Heart right ventricle (tissue), 16 donors: ENCODE measurements at places on chromosomes 7 and 10.

DNA sequence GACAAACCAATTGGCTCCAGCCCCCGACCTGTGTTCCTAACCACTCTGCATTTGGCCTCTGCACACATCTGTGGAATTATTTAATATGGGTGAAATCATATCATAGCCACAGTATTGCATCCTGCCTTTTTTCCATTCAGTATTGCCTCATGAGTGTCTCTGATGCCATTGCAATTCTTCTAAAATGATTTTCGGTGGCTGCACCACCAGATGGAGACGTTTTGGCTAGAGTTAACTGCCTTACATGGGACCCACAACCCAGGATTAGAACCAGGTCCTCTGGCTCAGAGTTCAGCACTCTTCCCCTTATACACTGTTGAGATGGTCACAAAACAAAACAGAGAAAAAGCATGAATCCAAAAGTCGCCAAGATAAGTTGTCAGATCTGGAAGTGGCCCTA is 180.8 kb downstream of the EMX2 start:
- peaks cover 9% of the 10 kb centered on the region for H3K27me3 ChIP-seq
- no peaks in the 10 kb centered on the region for H3K4me1 ChIP-seq
- H3K36me3 ChIP-seq, result no peaks in the 10 kb centered on the region
- no peak for DNase-seq

DNA sequence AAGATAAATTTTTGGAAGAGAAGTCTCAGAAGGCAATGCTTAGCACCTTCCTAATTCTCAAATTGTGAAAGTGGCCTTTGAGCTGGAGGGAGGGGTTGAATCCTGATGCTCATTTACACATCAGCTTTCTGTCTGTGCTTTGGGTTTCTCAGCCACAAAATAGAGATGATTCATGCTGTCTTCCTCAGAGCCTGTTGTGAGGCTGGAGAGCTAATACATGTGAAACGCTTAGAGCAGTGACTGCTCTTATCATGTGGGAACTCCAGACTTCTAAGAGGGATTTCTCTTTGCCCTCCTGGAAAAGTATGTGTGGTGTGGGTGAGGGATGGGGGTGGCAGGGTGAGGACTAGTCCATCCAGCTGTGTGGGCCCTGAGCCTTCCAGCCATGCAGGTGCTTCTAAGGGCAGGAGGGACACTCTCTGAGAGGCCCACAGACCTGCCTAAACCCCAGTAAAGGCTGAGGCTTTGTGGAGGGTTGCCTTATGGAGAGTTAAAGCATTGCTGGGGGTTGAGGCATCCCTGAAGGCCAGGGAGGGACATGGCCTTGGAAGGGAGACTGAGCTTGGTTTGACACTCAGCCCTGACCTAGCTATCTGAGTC is 4.8 kb upstream of the EVX1 start:
- H3K27me3 ChIP-seq, result peaks cover 100% of the 10 kb centered on the region
- no peak overlapping the region for H3K4me3 ChIP-seq
- H3K27ac ChIP-seq, result no peak overlapping the region
- no peak for DNase-seq
- H3K36me3 ChIP-seq, result no peaks in the 10 kb centered on the region

DNA sequence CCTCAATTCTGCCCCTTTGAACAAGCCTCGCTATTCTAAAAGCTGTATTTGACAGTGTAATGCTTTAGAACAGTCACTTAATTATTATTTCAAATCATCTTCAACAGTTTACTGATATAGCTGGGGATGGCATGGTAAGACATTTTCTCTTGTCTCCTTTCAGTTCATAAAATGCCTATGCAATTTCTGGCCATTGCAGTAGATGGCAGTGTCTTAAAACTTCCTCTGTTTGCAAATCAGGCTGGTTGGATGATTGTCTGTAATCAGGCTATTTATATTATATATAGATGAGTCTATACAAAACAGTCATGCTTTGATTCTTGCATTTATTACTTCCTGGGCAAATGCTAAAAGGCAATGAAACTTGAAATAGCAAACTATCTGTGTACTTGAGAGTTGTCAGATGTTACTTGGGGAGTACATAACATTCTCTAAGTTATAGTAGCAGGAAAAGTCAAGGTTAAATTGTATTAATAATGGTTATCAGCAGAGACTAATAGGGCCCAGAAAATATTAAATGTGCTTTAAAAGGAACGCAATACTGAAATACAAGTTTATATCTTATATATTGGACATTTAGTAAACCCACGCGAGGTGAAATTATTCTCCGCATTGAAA is 55.5 kb upstream of the LHFPL3 start:
- H3K4me1 ChIP-seq, result no peaks in the 10 kb centered on the region
- no peak overlapping the region for H3K4me3 ChIP-seq
- H3K27ac ChIP-seq, result no peak overlapping the region
- no peak for DNase-seq
- peaks cover 8% of the 10 kb centered on the region for H3K27me3 ChIP-seq

- H3K4me1 ChIP-seq, result peaks cover 8% of the 10 kb centered on the region
- no peaks in the 10 kb centered on the region for H3K36me3 ChIP-seq
- H3K27ac ChIP-seq, result no peak overlapping the region
- DNase-seq, result no peak
- no peak overlapping the region for H3K4me3 ChIP-seq
- H3K27me3 ChIP-seq, result no peaks in the 10 kb centered on the region
Measured at GRCh38 chr10:44337081-44337480, 47.8 kb downstream of the CXCL12 start.
